ENCODE measurements at places on chromosomes 5 and 9.

DNA sequence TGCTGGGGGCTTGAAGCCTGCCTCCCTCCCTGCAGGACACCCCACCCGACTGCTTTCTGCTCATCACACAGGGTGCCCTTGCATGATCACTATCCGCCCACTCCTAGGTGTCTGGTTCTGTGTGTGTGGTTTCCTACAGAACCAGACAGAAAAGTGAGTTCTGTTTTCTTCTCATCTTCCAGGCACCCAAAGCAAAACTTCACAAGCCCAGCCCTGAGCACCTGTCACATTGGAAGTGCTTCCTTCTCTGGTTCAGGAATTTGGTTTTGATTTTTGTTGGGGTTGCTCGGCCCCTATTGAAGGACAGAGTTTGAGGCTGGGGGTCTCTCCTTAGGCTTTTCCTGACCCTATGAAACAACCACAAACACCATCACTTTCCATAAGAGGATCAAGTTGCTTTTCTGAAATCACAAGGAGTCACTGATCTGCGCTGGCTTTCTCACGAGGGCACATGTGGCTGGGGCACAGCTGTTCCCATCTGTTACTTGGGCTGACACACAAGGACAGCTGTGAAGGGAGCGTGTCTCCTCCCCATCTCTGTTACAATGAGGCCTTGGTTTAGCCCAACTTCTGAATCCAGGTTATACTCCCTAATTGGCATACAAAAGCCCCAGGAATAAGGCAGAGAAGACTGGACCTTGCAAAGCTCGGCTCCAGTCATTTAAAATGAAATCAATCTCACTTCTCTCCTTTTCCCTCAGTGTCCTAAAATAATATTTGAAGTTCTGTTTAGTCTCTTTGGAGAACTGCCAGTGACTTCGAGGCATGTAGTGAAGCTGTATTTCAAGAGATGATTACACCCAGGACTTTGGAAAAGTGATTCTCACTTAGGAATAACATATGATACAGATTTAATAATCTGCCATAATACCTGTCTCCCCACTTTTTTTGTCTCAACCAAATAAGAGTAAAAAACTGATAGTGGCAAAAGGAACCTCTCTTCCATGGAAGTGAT is 213.1 kb upstream of the GAS1 start:
- no peak for DNase-seq

GRCh38 chr9:105385381-105385985 is 62.4 kb upstream of the FSD1L start:
- DNase-seq: no peak

GRCh38 chr5:65461490-65461889 is 20.2 kb downstream of the ADAMTS6 start:
- DNase-seq: no peak

- DNase-seq: no peak
Measured at GRCh38 chr5:74355041-74355824, 285.3 kb downstream of the ENC1 start.

DNA sequence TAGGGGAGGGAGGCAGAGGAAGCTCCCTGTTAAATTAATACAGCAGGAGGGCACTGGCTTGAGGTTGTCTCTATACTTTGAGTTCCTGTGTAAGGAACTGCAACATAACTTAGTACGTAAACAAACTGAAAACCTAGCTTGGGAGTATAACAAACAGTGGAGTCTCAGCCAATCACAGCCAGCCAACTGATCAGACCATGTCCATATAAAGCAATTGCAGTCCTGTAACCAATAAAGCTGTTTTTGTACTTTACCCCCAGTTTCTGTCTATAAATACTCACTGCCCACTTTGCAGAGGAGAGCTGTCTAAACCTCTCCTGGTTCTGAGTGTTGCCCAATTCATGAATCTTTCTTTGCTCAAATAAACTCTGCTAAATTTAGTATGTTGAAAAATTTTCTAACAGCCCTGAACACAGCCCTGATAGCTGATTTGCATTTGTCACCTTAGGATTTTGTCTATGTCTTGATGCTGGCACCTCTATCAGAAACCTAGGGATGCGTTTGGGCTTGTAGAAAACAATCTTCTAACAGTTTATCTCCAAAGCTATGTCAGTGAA is 39.9 kb downstream of the GDNF start:
- no peak for DNase-seq

- DNase-seq: no peak
Measured at GRCh38 chr5:124055751-124056150, 543.8 kb downstream of the CSNK1G3 start.
